Hematopoietic multipotent progenitor cell treated with erythropoietin and hydrocortisone succinate and interleukin-3 and kit ligand, for 8 days (in vitro differentiated cells): ENCODE measurements at places on chromosomes 12 and 14.

GRCh38 chr12:110503432-110503831 lies 1.3 kb downstream of the RAD9B start:
- no peak for DNase-seq

GRCh38 chr12:39300799-39301198 lies 142.1 kb downstream of the KIF21A start:
- no peak for DNase-seq

DNA sequence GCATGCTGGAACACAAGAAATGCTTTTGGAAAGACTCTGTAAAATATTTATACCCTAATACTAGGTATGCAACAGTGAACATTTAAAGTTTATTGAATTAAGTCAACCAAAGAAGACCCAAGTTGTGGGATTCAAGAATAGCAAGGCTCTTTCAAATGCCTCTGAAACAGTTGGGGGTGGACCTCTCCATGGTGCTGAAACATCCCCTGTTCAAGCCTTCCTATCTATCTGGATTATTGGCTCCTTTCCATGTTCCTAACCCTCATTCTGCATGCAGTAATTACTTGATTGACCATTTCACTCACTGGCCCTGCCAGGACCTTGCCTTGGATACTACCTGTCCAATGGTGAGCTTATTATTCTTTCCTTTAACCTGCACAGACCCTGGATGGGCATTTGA lies 349.7 kb downstream of the NRXN3 start:
- peak; percentile 48 for DNase-seq

DNA sequence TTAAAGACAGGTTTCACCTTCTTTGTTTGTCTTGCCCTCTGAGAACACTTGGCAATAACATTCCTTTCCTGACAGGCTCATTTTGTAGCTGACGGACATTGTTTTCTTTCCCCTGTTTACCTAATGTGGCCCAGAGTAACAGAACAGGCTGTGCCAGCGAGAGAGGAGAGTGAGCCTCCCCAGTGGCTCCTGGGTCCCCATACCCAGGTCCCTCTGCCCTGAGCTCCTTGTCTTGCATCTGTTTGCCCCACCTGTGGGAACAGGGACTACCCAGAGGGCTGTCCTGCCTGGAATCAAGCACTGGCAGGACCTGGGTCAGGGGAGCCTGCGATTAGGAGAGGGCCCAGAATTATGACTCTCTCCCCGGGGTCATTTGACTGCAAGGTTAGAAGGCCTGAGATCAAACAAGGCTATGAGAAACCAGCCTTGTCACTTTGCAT lies 222.9 kb downstream of the ZFP36L1 start:
- DNase-seq = no peak

DNA sequence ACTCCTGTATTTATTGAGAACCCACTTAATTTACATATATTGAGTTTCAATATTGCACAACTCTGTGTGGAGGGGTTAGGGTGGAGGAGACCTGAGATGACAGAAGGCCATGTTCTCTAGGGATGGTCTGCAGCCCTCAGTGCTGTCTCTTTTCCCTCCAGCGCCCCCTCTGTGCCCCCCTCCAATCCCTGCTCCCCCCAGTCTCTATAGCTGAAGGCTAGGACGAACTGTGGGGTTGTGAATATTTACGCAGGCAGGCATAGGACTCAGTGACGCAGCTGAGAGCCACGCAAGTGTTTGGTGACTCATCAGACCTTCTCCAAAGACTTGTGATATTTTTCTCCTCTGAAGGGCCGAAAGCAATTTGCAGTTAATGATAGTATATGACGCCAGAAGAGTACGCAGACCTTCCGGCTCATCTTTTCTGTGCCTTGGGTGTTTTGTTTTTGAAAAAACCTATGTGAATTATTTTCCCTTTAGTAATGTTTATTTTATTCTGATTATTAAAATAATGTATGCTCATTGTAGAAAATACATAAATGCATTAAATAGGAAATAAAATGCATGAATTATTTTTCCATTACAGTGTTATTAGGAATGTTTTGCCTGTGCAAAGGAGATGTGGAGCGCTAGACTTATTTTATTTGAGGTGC lies 85.3 kb downstream of the SLC25A47 start:
- no peak for DNase-seq
